ENCODE measurements at places on chromosomes 5 and 9. TPM values are rescaled to one million over a fixed set of nuclear protein-coding genes. Genes with fewer than 3 reads are reported as not detected.

Gene NIM1K
- 3.2 TPM for total RNA-seq

Gene AQP3
- total RNA-seq, result 2.6 TPM

DNA sequence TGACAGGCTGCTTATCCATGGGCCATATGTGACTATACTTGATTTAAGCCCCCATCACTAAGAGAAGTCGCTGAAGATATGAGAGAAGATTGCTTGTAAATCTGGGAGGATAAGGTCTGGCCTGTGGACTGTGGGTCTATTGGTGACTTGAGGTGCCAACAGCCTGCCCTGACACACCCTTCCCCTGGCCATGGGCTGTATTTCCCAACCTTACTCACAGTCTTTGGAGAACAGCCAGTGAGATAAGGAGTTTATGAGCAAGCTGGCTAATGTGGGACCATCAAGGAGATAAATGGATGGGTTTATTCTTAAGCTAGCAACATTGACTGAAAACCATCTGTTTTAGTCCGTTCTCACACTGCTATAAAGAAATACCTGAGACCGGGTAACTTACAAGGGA, 231.3 kb downstream of the ZSWIM6 start:
- no peak for DNase-seq

DNA sequence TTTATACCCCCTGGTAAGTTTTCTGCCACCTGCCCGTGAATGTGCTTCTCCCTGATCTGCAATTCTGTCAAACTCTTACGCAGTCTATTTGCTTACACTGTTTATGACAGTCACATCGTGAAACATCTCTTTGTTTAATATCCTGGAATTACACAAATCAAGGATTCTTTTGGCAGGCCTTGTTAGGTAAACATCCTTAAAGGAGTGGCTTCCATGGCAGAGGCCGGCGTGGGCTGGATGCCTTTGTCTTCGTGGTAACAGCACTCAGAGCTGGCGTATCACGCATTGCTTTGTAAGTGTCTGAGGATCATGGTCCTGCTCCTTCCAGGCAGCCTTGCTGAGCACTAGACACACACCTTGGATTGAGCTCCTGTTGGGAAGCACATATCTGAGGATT, 145.7 kb downstream of the IRX1 start:
- DNase-seq, result no peak

DNA sequence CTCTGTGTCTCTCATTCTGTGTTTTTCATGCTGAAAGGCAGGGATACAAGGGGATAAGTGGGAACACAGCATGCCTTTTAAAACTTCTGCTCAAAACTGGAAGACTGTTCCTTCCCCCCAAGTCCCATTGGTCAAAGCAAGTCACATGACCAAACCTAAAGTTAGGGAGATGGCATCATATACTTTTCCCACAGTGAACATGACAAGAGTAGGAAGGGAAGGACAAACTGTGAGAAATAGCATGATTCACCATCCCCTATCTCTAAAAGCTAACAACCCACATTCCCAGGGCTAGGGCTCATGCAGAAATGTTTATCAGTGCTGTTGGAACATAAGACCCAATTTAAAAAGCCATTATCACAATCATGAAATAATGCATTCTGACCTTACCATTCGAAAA, 24.2 kb upstream of the SHISAL2B start:
- no peak for DNase-seq

DNA sequence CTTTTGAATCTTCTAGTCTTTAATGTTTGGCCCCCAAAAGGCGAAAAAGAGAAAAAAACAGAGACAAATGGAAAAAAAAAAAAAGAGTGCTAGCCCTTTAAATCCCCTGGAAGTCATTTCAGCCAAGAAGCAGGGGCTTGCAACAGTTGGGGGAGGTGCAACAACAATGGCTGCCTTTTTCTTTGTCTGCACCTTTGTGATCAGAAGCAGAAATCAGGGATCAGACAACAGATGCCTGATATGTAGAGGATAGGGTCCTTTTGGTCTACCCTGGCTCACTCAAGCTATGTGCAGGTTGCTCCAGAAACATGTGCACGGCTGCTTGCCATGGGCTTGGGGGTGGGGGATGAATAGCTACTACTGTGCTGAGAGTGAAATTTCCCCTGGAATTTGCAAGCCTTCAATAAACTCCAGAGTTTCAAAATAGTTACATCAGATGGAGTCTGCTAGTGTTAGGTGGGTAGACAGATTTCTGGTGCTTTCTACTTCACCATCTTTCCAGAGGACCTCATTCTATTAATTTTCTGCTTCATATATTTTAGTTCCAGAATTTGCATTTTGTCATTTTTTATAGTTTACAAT, 150.9 kb downstream of the FGF18 start:
- no peak for DNase-seq

GRCh38 chr5:139950436-139950835, 92.7 kb downstream of the NRG2 start:
- DNase-seq, result no peak

DNA sequence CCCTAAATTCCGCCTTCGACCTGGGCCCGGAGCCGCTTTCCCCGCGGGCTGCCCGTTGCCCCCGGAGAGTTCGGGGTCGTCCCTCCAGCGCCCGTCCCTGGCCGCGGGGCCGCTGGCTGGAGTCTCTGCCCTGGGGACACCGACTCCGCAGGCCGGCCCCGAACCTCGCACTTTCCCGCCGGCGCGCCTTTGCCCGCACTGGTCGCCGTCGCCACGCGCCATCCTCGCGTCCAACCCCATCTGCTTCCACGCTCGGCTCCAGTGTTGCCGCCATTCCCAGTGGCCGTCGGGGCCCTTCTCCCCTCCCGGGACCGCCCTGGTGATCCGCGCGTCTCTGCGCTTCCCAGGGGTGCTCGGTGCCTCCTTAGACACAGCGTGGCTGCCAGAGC, 11.0 kb downstream of the LHX3 start:
- DNase-seq, result no peak

GRCh38 chr5:137921931-137922330, 32.7 kb downstream of the PKD2L2 start:
- no peak for DNase-seq

DNA sequence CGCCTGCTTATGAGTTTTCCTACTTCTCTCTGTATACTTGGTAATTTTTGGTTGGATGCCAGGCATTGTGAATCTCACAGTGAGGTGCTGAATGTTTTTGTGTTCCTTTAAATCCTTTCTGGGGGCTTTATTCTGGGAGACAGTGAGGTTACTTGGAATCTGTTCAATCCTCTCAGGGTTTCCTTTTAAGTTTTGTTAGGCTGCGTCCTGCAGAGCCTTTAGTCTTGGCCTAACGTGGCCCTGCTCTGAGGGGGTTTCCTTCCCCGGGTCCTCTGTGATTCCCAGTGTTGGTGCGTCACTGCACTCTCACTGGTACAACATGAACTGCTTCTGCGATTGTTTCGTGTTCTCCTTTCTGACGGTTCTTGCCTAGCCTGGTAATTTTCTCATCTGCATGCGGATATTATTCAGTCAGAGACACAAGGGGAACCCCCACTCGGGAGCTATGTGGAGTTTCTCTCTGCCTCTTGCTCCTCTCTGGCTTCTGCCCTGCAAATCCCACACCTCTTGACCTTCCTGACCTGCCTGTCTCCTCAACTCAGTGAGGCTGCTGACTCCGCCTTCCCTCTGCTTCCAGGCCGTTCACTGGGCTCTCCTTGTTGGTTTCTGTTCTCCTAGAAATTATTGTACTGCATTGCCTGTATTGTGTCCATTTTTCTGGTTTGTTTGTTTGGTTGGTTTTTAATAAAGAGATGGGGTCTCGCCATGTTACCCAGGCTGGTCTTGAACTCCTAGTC, 128.1 kb downstream of the DAB2IP start:
- no peak for DNase-seq

Gene PCDHB4
- total RNA-seq, result not detected

GRCh38 chr5:34047774-34048572, 5.0 kb upstream of the C1QTNF3 start:
- no peak for DNase-seq

Gene RMI1
- 20.6 TPM for total RNA-seq

Gene C9
- not detected for total RNA-seq

Gene ENC1
- 0.16 TPM for total RNA-seq

DNA sequence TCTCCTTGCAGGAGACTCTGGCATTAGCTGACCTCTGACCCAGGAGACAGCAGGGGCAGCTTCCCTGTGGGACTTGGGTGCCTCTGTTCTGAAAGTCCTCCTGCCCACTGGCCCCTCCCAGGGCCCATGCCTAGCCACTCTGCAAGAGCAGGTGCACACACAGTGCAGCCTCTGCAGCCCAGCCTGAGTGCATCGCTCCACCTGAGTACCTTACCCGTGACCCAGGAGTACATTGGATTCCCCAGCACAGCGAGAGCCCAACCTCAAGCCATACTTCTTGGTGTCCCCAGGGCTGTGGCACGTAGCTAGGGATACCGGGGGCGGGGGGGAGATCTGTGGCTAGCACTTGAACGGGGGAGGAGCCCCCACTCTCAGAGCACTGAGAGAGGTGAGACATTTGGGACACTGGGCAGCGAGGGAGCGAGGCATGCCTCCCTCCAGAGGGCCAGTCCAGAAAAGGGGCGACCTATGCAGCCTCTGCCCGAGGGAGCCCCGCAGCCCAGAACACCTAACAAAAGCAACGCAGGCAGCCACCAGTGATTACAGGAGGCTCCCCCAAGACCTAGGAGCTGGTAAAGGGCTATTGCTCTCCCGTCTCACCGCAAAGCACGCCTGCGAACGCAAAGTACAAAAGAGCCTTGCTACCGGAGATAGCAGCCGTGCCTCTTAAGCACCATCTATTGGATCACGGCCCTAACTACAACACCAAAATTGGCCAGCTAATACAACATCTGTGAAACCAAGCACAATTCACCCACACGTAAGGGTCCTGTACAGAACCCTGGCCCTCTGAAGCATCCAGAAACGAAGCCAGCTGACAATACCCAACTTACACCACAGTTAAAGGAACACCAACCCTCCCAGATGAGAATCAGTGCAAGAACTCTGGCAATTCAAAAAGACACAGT, 826 bp upstream of the PRDM9 start:
- no peak for DNase-seq

DNA sequence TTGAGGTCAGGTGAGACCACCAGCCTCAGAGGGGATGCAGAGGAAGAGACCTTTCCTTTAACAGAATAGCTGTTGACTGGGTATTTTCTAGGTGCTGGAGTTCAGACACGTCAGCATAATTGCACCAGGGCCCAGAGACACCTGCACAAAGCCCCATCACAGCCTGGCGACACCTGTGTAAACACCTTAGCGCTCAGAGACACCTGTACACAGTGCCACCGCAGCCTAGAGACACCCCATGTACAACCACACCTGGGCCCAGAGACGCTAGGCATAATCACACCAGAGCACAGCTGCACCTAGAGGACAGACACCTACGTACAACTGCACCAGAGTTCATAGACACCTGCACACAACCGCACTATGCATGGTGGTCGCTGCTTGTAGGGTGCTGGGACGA, 1.0 kb downstream of the TRIP13 start:
- DNase-seq, result no peak

GRCh38 chr9:125380406-125380805, 118.8 kb downstream of the GAPVD1 start:
- DNase-seq, result no peak

GRCh38 chr5:74623006-74623611, 17.4 kb downstream of the ENC1 start:
- no peak for DNase-seq

DNA sequence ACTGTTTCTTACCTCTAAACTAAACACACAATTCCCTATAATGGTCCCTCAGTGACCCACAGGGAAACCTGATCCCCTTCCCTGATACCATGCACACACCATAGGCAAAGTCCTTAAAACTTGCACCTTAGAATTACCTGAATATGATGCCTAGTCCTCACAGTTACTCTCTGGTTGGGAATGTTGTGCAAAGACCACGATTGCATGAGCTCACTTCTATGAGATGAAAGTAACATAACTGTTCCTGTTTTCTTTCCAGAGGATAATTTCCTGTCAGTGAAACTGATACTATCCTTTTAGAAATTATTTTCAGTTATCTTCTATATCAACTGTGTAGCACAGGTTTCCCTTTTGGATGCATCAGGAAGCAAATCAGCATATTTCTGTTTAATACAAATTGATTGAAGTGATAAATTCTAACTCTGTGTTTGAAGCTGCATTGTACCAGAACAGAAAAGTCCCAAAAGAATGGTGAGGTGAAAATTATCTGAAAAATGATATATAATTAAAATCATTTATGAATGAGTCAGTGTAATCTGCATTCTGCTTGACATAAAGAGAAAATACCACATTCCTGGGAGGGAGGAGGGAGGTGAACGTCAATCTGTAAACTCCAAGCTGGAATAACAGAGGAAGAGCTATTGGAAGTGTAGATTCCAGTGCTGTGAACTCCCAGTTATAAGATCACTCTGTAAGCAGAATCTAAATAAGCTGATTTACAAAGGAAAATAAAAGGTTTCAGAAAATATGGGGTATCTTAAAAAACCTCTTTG, 51.2 kb upstream of the TNFAIP8 start:
- no peak for DNase-seq

- no peak for DNase-seq
Observed at GRCh38 chr9:32677931-32678330, 42.5 kb upstream of the TAF1L start.

DNA sequence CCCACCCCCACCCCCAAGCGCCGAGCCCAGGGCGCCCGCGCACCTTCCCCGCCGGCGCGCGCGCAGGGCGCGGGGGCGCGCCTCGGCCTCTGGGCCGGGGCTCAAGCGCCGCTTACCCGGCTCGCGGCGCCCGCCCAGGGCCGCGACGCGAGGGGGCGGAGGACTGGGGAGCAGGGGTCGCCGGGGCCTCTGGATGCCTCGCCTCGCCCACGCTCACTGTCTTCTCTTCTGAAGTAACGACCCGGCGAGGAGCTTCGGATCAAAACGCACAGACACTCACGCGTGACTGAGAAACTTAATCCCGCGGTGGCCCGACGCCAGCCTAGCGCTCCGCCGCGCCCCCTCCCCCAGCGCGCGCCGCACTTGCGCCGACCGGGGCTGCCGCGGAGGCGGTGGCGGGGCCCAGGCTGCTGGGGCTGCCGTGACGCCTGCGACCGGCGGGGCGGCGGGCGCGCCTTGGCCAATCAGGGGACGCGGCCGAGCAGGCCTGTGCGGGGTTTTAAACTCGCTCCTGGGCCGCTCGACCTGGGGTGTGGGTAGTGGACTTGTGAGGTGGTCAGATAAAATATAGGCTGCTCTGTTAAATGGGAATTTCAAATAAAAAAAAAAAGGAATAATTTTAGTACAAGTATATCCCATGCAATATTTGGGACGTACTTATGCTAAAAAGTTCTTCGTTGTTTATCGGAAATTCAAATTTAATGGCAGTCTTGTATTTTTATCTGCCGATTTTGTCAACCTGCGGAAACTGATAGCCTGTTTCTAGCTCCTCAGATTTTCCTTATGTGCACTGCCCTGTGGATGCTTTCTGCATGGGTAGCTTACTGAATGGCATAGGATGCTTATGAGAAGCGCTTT, at the start of gene MPDZ:
Gene MPDZ (minus strand): TSS at position 409 of the 858 bp plus-strand sequence. CDS start 29,377 bp downstream, outside the sequence.
- DNase-seq, result peak; percentile 2

Gene AGXT2
- not detected for total RNA-seq
